ENCODE measurements at places on chromosomes 1 and 21.

- no peak for DNase-seq
These were observed 4.8 kb downstream of the S100A16 start for GRCh38 chr1:153608089-153608682.

- no peak for DNase-seq
These were observed 17.8 kb downstream of the YBX1 start for GRCh38 chr1:42700006-42700405.

DNA sequence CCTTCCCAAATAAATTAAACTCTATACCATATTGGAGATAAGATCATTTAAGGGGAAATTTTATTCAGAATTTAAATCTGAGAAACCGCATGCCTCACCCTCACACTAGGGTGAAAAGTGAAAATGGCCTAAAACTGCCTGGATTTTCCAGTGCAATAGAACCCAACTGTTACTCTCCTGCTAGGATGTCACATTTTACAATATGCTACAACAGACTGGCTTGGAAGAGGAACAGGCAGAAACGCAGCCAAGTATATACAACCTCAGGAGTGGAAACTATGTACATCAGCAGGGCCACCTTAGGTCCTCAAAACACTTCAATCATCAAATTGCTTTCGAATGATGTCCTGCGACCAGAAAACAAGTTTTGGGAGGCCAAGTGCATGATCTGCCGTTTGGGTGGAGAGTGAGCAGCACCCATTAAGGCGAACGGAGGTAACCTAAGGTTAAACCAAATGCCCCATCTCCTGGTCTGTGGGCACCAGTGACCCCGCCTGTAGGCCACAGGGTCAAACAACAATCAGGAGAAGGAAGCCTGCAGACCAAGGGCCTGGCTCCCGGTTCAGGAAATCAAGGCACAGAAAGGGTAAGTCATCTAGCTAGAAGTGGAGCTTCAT lies 4.9 kb downstream of the RCAN1 start:
- DNase-seq: no peak

GRCh38 chr1:51966559-51966958 lies 23.9 kb downstream of the RAB3B start:
- DNase-seq: no peak

DNA sequence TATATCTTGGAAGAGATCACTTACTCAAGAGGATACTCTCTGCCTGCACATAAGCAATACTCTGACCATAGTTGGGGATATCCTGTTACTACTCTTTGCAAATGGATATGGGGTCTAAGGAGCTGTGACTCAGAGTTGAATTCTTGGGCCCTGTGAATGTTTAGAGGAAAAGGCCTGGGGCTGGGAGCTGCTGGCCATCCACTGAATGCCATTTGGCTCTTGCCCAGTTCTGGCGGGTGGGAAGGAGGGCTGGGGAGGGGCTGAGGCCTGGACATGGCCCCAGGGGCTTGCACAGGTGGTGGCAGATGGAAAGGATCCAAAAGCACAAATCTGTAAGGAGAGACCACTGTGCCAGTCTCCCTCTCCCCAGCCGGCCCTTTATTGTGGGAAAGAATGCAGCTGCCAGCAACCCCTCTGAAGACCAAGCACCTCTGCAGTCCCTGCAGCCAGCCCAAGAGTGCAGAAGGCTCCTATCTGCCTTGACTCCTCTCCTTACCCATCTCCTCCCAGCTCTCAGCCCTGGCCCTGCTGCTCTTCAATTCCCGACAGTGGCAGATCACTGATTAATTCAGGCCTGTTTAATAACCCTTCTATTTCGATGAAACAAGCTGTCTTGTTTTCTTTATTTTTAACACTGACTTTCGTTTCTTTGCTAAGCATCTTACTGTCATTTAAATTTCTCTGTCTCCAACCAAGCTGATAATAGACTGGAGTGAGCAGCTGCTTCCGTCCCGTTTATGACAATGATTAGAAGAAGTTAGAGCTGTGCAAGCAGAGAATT lies 12.1 kb downstream of the PLXNA2 start:
- no peak for DNase-seq

DNA sequence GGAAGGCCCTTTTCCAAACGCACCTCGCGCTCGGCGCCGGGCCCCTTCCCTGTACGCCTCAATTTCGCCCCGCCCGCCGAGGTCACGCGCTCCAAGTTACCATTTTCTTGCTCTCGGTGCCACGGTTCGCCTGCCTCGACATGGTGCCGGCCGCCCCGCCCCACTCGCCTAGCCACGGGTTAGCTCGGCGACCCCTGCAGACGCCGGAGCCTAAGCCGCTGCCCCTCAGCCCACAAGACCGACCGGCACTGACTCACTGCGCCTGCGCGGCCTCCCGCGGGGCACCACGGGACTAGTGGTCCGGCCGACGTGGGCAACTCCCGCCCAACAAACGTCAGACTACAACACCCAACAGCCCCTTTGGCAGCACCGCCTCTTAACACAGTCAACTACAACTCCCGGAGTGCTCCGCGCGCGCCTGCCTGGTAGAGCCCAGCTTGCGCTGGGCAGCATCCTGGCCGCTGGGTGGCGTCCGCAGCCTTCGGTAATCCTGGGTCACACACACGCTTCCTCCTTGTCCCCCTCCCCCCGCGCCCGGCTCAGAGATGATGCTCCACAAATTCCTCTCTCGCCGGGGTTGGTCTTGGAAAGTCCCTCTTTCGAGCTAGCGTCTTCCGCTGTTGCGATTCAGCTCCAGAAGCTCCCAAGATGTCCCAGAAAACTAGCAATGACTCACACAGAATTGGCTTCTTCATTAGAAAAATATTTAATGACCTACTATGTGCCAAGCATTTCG lies at the start of gene TRAPPC3:
Gene TRAPPC3, minus strand, starts transcription at position 250 of the 736 bp plus-strand sequence. Its CDS starts 108 bp downstream, at position 142.
- peak; percentile 100 for DNase-seq

- no peak for DNase-seq
These were observed 7.2 kb downstream of the MKNK1 start for GRCh38 chr1:46596846-46597245.

GRCh38 chr1:38613996-38614395 lies 245.6 kb downstream of the RRAGC start:
- peak; percentile 48 for DNase-seq

DNA sequence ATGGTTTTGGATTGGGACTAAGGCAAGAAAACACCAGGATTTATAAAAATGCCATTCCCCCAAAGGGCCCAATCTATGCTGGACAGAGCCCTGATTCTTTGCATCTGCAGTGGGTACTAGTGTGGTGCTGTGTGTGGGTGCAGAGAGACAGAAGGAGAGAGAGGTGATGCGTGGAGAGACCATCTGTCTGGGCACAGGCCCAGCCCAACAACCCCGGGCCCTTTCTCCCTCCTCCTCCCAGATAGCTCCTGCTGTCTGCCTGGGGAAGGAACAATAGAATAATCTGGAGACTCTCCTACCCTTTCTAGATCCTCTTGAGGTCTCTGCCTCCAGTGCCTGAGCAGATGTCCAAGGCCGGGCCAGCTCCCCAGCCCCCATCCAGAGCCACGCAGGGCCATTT lies 15.1 kb downstream of the KIAA1614 start:
- DNase-seq: no peak

DNA sequence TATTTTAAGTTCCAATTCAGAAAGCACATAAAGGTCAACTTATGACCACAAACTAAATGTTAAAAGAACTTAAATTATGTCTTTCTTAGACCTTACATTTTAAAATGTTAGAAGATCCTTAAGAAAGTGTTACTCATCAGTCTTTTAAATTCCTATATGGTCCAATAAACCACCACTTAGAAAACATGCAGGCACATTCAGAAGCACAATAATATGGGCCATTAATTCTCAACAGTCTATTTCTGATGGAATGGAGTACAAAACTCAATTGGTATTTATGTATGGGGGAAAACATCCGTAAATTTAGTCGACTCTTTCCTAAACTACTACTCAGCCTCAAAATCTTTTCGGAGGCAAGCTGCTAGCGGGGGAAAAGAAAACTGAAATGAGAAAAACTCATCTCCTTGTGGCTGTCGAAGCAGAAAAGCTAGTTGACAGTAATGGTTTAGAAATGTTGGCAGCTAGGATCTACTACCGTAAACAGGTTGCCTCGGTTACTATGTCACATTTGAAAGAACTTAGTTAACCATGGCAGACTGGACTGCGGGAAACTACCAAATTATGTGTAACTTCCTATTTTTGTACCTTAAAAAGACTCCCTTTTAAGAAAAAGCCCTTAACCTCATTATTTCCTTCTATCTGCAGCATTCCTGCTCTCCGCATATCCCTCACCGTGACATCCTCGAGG lies 1.0 kb downstream of the TRMT1L start:
- DNase-seq: no peak

GRCh38 chr1:60345621-60346020 lies 272.1 kb upstream of the C1orf87 start:
- no peak for DNase-seq

DNA sequence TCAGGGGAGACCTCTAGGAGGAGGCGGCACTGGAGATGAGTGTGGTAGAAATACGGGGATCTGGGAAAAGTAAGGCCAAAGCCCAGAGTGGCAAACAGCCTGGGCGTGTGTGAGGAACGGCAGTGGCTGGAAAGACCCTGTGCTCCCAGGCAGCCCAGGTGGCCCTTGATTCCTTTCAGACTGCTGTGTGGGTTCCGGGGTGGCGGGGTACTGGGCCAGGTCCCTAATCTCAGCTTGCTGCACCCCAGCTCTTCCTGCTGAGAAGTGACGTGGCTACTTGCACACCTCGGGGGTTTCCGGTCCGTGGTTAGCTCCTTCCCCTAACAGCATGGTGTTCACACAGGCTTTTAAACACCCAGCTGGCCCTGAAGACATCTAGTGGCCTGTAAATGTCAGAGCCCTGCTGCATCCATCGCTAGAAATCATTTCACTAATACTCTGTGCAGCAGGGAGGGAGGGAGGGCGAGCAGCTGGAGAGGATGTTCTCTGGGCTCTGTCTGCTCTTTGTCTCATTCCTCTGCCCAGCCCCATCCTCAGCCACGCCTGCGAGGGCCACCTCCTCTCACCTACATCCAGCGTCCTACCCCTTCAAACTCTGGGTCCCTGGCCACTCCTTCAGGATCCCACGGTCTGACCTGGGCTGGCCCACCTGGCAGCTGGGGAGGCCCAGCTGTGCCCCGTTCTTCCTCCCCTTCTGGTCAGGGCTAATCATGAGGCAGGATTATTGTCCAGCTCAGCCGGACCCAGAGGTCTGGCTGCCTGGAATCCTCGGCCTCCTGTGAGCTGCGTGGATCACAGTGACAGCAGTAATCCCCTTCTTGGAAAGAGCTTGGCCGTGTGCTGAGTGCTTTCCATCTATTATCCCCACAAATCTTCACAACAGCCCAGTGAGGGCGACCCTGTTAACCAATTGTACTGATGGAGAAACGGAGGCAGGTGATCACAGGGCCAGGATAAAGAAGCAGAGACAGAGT lies 7.2 kb downstream of the ZDHHC18 start:
- DNase-seq: no peak

DNA sequence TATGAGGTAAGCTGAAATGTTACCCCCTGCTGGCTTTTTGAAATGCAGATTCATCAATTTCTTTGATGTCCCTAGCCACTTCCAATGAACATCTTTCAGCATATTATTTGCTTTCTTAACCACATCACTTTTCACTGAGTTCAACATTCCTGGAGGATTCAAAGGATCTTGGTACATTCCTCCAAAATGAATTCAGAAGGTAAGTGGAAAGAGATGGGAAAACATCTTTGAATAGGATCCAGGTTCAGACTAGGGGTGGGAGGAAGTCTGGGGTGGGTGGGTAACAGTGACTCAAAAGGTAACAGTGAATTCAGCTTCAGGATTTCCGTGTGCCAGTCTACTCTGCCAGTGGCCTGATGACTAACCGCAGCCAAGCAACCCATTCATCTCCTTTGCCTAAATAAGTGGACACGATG lies 180.7 kb downstream of the ZC3H11B start:
- no peak for DNase-seq

DNA sequence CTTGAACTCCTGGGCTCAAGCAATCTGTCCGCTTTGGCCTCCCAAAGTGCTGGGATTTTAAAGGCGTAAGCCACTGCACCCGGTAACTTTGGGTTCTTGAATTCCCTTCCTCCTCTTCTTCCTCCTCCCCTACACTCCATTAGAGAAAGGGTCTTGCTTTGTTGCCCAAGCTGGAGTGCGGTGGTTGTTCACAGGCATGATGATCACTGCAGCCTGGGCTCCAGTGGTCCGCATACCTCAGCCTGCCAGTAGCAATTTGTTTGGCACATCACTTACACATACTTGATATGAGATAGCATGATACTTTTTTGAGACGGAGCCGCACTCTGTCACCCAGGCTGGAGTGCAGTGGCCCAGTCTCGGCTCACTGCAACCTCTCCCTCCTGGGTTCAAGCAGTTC lies 2.2 kb downstream of the DEGS1 start:
- DNase-seq: no peak

DNA sequence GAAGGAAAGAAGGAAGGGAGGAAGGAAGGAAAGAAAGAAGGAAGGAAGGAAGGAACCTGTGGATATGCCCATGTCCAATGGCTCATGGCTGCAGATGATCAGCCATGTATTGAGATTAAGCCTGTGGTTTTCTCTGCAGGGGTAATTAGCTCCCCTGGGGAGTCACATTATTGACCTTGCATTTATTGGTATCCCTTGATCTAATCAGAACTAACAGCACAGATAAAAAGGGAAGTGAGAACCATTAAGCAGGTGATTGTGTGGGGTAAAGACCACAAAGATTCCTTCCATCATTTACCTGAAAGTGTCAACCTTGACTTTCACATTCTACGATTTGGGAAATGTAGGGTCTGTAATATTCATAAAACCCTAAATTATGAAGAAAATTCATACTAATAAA lies 390.7 kb downstream of the BRINP2 start:
- DNase-seq: no peak

DNA sequence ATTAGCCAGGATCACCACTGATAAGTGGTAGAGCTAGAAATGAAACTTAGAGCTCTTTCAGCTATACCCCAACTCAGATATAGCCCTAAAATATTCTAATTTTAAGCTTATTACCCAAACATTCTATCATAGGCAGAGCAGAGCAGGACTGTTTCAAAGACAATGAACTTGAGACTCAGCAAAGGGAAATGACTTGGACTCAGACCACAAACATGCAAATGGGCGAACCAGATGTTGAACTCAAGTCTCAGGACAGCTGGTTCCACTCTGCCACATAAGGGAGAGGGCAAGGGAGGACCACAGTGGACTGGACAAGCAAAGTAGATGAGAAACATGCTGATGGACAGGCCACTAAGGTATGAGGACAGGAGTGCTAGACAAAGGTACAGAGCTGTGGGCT lies 315.3 kb downstream of the OMA1 start:
- no peak for DNase-seq

GRCh38 chr1:15205586-15206346 lies 41.3 kb upstream of the FHAD1 start:
- DNase-seq: no peak

GRCh38 chr21:42550817-42551216 lies 37.2 kb downstream of the SLC37A1 start:
- DNase-seq: no peak

DNA sequence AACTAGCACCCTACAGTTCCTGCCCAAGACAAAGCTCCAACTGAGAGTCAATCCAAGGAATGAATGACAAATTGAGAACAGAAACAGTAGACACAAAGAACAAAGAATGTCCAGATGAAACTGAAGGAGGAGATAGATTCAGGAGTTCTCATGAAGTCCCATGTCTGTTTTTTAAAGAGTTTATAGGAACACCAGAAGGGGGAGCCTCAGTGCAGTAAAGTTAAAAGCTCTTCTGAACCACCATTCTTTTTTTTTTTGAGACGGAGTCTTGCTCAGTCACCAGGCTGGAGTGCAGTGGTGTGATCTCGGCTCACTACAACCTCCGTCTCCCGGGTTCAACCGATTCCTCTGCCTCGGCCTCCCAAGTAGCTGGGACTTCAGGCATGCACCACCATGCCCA lies 323.6 kb downstream of the MRPL39 start:
- DNase-seq: no peak

Measured in amygdala (tissue), 56 donors.